Umbilical cord (tissue), 2 donors: ENCODE measurements at places on chromosomes 4 and X. TPM values are rescaled to one million over a fixed set of nuclear protein-coding genes. Genes with fewer than 3 reads are reported as not detected.
A peak's percentile ranks its signal among the peaks of the same experiment; 100 is the strongest.

- DNase-seq: no peak
These were observed 30.9 kb upstream of the RHOH start for GRCh38 chr4:40165916-40166315.

DNA sequence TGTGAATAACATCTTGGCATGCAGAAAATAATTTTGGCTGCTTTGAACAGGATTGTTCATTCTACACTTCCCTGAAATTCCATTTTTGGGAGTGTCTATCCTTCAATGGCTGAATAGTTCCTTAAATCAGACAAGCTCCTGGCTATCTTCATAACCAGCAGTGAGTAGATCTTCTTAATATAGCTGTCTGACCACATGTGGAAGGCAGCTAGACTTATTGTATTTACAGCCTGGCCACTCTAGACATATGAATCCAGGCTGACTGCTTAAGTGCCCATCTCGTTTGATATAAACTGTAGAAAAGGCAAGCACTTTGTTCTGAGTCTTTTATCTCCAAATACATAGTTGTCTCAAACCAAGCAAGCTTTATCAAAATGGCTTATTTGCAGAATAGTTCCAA is 40.0 kb downstream of the PWWP3B start:
- DNase-seq: peak; percentile 0

DNA sequence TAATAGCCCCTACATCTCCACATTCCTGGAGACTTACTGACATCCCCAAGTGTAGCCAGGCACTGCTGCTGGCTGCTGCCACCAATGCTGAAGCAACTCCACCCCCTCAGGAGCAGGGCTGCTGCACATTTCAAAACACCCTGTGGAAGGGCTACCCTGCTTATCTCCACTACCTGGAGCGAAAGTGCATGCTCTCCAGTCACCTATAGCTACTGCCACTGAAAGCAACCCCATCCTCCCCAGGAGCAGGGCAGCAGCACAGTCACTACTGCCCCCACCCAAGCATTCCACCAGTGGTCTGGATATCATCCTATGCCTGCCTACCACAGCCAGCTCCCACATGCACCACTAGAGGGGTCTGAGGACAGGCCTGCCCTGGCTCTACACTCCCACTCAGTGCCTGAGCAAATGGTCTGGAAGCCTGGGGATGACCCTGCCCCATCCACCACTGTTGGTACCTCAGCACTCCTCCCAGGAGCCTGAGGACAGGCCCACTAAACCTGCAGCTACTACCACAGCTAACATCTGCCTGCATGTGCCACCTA is 55.3 kb downstream of the MANBA start:
- DNase-seq: no peak

DNA sequence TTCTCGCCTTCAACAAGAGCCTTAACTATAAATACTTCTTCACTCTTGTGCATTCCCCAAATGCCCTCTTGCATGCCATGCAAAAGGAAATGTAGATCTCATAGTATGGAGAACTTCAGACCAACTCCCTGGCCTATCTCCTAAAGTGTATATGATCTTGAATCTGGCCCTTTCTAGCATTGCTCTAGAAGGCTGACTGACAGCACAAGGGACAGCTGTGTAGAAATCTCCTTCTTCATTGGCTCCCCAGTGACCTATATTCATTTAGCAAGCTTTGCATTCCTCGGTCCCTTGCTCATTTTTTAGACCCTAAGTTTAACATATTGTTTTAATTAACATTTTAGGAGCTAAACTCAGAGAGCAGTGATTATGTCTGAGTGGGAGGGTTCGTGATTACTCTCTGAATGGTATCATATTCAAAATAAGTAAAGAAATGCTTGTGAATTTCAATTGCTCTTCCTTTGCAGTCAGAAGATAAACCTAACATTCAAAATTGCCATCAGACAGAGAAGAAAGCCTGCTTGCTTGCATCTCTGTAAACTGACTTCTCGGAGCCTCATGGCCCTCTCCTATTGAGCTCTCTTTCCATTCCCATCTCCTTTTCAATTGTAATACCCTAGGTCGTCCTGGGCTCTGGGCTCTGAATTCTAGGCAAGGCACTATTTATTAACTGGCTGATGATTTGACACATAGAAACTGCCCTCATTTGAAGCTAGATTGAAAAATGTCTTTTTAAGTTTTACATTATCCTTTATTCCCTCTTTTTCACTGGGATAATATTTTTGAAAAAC is 120.3 kb upstream of the PRKG2 start:
- no peak for DNase-seq

GRCh38 chr4:112058433-112058832 is 86.8 kb upstream of the FAM241A start:
- no peak for DNase-seq

DNA sequence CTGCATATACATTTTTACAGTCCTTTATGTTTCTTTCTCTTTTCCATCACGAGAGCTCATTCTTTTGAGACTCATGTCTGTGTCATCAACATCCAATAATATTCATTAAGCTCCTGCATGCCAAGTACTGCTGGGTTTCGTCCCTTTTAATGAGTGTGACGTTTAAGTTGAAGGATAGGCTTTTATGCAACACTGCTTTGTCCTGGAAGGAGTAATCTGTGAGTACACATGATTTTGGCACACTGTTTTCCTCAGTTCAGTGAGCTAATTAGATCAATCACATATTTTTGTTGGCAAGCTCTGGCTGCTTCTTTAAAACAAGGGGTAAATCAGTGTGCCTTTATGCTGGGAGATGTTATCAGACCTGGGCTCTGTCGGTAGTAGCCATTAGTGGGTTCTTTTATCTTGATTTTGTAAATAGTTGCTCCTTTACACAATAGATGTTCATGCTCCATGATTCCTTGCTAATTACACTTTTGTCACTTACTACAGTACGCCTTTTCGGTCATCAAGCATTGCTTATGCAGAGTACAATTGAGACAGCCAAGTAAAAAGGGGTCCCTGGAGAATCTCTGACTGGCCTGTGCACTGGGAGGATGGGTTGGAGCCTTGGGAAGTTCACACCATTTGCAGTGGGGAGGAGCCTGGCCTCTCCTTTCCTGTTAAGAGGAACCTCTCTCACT is 132.6 kb downstream of the FHIP1A start:
- DNase-seq: peak; percentile 66

DNA sequence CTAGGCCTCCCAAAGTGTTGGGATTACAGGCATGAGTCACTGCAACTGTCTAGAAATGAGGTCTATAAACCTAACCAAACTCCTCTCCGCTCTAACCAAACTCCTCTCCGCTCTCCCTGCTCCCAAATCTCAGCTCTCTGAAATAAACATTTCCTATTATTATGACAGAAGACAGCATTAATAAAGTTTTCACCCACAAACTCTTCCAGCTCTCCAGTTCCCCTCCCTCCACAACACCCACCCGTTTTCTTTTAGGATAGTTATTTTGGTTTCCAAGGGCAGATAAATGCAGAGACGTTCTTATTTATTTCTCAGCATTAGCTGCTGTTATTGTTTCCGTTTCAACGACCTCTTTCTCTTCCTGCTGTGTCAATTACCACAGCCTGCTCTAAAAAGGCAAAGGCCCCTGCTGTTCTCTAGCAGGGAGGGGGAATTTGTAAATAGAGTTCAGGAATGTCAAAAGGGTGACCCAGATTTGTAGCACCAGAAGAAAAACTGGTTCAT is 13.3 kb upstream of the SCD5 start:
- DNase-seq: peak; percentile 35

GRCh38 chrX:88244066-88244465 is 503.0 kb upstream of the CPXCR1 start:
- DNase-seq: peak; percentile 2

- peak; percentile 63 for DNase-seq
These were observed 73.6 kb downstream of the TMEM156 start for GRCh38 chr4:38958453-38959190.

GRCh38 chr4:120918788-120919187 is 3.7 kb downstream of the PRDM5 start:
- DNase-seq: peak; percentile 27

GRCh38 chrX:139862208-139862607 is 70.6 kb downstream of the ATP11C start:
- DNase-seq: no peak

GRCh38 chr4:128831531-128832242 is 22.2 kb downstream of the JADE1 start:
- no peak for DNase-seq

- DNase-seq: no peak
These were observed 79.8 kb upstream of the OGT start for GRCh38 chrX:71453056-71453455.

GRCh38 chr4:168716406-168717129 is 219.7 kb downstream of the PALLD start:
- DNase-seq: no peak

DNA sequence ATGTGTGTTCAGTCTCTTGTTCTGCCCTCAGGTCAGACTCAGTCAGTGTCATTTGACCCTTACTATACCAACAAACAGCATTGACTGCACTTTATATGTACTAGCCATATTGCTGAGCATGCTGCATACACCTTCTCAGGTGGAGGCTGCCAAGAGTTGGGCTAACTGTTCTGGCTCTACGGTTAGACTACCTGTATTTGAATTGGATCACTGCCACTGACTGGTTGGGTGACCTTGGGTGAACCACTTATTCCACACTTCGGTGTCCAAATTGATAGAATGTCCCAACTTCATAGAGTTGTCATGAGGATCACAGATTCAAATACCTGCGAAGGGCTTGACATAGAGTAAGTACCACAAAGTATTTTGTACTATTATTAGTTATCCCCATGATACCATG is 91.2 kb upstream of the GPR50 start:
- DNase-seq: no peak

DNA sequence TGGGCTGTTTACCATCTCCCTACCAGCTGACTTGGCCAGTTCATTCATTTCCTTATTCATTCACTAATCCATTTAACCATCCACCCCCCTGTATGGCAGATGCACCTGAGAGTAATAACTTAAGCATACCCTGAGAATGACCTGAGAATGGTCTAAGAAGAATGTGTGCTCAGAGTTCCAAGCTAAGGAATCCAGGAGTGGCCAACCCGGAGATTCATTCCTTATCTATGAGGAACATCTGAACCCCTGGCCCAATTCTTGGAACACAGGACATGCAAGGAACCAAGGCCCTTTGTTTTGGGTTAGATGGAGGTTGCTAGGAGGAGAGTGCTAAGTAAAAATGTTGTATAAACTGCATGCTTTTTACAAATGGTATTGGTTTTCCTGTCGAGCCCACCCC is 13.5 kb upstream of the STARD8 start:
- no peak for DNase-seq

GRCh38 chrX:45632506-45632905 is 431.8 kb upstream of the DIPK2B start:
- DNase-seq: no peak

DNA sequence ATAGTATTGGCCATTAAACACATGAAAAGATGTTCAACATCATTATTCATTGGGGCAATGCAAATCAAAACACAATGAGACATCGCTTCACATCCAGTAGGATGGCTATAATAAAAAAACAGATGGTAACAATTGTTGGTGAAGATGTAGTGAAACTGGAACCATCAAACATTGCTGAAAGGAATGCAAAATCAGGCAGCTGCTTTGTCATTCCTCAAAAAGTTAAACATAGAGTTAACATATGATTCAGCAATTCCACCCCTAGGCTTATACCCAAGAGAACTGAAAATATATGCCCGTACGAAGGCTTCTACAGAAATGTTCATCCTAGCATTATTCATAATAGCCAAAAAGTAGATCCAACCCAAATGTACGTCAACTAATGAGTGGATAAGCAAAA is 144.0 kb upstream of the NAP1L5 start:
- DNase-seq: no peak

DNA sequence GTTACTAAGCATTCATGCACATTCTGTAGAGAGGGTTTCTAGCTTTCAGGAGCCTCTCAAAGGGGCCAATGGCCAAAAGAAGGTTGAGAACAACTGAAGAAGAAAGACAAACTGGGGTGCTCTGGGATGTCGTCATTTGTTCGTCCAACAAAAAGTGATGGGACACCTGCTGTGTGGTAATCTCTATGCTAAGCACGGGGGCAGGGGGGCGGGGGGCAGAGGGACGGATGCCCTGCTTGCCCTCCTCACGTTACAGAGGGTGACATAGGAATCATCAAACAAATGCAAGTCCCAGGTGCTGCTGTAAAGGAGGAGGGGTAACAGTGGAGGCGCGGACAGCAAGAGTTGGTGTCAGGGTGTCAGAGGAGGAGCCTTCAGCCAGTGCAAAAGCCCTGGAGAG is 12.8 kb upstream of the CRMP1 start:
- DNase-seq: no peak

DNA sequence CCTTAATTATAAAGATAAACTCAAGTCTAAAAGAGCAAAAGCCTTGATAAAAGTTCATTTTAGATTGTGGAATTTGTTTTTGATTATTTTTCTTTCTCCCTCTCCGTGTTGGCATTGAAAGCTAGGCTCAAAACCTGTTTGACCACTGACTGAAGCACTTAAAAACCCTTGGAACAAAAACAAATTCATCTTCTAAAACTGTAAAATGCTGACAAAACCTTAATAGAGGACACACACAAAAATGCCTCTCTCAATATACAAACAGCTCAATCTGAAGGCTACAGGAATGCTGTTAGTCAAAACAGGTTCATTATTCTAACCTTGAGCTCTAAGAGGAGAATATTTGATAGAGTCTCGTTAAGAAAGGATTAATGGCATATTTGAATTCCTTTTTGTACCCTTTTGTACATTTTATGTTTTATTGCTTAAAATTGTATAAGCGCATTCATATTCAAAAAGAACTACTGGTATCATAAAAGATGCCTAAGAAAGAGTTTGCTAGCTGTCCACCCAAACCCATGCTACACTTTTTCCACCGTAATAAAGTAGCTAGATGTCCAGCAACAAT is 74.3 kb upstream of the NAP1L5 start:
- peak; percentile 52 for DNase-seq

GRCh38 chrX:105313596-105313995 is 93.1 kb upstream of the TEX13A start:
- DNase-seq: no peak

GRCh38 chrX:122579526-122579925 is 604.6 kb upstream of the GRIA3 start:
- DNase-seq: no peak

DNA sequence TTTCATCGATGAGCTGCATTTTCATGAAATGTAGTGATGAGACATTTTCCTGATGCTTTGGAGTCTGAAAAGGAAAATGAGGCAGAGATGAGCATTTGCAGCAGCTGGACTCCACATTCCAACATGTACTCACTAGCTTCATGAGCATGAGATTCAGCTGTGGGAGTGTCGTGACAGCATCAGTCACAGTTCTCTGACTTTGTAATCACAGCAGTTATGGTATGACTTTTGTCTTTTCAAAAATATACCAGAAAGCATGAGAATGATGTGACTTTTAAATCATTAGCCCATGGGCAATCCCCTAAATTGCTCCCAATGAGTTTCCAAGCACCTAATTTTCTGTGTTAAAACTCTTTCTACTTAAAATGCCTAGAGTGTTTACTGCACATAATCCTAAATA is 18.3 kb upstream of the MSL3 start:
- no peak for DNase-seq

UGT2B10 gene
- 0.96 TPM for total RNA-seq

USP17L22 gene
- 0.72 TPM for total RNA-seq

MSX1 gene
- 14.0 TPM for total RNA-seq

DNAAF6 gene
- total RNA-seq: 0.48 TPM

C4orf54 gene
- total RNA-seq: 2.2 TPM

DACH2 gene
- 4.8 TPM for total RNA-seq

UGT2B7 gene
- total RNA-seq: 4.8 TPM

EXOC1L gene
- total RNA-seq: not detected

TIMM8A gene
- total RNA-seq: 2.2 TPM

USP17L12 gene
- not detected for total RNA-seq

PDLIM3 gene
- 361 TPM for total RNA-seq

FGF16 gene
- not detected for total RNA-seq
